Activated T-helper 1 cell treated with anti-CD3 and anti-CD28 coated beads, Interleukin-2, amount 50 U/mL, for 16 hours (primary cell): ENCODE measurements at places on chromosomes 11 and 22.

- no peak for DNase-seq
Observed at GRCh38 chr11:889687-890475, 20.7 kb downstream of the CHID1 start.

DNA sequence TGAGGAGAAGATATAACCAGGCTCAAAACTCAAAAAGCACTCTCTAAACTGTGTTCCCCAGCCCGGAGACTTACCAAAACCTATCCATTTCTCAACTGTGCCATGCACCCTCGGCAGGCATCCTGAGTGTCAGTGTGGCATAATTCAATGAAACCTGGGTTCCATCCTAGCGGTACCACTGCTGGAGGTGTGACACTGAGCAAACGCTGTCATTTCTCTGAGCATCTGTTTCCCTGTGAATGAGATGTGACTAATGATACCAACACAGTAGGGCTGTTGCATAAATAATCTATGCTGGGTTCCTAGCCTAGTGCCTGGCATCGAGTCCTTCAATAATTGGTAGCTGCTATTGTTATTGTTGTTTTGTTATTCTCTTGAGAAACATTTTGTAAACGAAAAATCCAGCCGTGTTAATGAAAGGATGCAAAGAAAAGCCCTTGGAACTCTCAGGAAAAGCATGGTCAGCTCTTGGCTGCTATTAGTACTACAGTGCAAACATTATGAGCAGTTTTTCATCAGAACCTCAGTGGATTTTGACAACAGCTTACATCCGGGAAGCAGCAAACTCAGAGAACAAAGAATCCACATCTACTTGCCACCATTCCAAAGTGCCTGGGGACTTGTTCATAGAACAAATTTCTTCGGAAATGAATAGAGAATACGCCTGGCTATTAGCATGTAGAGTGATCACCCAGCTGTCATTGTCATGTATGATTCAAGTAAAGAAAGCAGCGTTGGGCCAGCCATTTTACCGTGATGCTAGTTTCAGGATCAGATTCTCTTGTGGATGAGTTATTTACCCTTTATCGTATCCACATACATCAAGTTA, 53.7 kb downstream of the TECTA start:
- DNase-seq = no peak

GRCh38 chr11:35078470-35078735, 60.6 kb upstream of the CD44 start:
- DNase-seq = no peak

DNA sequence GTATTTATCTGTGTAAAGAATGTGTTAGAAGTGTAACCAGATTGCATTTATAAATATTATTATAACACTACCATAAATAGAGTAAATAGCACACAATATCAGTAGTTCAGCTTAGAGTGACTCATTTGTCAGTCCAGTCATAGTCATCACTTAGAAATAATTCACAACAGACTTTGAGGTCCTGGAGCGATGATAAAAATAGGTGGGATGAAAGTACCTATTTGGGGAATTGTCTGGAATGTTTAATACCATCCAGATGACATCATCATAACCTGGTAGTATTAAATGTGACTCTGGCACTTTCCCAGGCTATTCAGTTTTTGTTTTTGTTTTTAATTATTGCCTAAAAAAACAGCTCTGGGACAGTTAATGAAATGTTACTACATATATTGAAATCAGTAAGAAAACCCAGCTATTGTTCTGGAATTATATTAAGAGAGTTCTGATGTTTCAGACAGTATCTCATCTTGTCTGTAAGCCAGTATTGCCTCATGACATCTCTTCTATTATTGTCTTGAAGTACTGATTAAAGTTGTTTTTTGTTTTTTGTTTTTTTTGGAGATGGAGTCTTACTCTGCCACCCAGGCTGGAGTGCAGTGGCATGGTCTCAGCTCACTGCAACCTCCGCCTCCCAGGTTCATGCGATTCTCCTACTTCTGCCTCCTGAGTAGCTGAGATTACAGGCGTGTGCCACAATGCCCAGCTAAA, 74.8 kb downstream of the SIK2 start:
- no peak for DNase-seq

GRCh38 chr11:32891657-32892354, 805 bp upstream of the QSER1 start:
- no peak for DNase-seq

GRCh38 chr11:122808478-122808869, 29.8 kb upstream of the CRTAM start:
- no peak for DNase-seq

GRCh38 chr22:27094633-27095308, 437.4 kb downstream of the MIAT start:
- DNase-seq = no peak

- DNase-seq = no peak
Observed at GRCh38 chr11:125435461-125436238, 60.4 kb downstream of the FEZ1 start.

DNA sequence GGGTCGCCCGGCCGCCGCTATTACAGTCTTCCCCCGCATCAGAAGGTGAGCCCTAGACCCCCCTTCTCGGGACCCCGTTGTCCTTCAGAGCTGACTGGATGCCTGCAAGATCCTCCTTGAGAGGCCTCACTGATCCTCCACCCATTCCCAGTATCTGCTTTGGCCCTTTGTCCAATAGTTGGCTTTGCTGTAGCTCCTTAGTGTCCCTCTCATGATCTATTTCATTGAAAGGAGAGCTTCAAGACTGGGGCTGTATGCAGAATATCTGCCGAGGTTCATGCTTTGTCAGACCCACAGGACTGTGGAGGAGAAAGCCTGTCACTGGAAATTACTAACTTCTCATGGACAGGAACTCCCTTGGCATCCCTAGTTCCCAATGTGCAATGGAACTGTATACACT, 499 bp downstream of the DLAT start:
- no peak for DNase-seq

GRCh38 chr11:61890529-61891330, 615 bp downstream of the FADS3 start:
- DNase-seq = no peak

DNA sequence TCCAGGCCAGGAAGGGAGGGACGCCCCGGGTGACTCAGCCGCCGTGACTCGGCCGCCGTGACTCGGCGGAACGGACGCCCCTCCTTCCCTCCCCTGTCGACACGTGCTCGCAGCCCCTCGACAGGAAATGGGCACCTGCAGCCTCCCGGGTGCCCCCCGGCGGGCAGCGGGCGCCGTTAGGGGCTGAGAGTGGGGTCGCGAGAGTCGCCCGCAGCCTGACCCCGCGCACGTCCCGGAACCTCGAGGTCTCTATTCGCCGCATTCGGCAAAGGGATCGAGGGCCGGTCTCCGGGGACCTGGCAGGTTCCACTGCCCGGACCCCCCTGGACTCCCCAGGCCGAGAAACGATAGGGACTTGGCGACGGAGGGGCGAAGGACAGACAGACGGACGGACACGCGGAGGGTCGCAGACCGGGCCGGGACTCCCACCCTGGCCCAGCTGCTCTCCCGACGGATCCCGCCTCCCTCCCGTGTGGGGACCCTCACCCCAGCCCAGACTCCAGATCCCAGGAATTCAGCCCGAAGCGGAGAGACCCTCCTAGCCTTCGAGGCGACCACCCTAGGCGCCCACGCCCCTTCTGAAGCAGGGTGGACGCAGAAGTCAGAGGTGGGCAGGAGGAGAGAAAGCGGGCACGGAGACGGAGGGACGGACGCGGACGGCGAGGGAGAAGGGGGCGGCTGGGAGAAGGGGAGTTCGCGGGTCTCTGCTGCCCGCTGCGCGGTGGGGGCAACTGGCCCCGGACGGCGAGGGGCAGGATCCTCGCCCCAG, 648 bp downstream of the FOSL1 start:
- peak; percentile 64 for DNase-seq

GRCh38 chr11:88631497-88631896, 294.0 kb upstream of the CTSC start:
- DNase-seq = no peak

DNA sequence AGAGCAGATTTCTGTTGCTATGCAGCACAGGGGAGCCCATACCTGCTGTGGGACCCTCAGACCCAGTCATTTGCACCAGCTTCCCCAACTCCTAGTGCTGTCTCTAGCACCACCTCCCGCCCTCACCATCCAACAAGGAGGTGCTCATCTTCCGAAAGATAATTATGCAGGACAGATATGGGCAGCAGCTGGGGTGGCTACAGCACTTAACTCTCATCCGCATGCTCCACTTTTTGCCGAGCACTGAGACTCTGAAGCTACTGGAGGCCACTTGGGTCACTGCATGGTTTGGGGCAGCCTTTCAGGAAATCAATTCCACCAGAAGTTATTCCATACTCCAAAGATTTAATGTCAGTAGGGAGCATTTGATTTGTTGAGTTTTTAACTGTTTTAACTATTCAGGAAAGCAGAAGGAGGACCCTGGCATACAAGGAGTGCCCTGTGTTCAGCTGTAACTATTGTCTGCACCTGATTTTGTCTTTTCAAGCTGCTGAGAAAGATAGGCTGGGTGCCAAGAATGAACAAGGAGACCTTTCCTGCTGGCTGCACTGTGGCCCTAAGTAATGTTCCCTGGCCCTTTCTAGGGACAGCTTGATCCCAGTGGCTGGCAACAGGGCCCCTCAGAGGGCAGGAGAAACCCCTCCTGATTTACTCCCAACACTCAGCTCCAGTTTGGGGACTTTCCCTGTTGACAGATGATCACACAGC, 67.3 kb upstream of the CSNK2A3 start:
- no peak for DNase-seq

GRCh38 chr22:24459911-24460310, 32.5 kb downstream of the ADORA2A start:
- no peak for DNase-seq

DNA sequence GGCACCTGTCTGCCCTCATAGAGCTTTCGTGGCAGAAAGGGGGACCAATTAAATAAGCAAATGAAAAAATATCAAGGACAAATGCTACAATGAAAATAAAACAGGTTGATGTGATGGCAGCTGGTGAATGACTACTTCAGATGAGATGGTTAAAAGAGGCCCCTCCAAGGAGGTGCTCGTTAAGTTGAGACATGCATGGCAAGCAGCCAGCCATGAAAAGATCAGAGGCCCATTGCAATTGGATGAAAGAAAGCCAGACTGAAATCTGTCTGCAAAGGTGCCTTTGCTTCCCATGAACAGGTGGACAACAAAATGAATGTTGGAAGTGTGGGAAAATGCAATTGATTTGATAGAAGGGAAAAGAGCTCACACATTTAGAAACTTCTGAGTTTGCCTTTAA, 848 bp upstream of the TRPC6 start:
- no peak for DNase-seq

- no peak for DNase-seq
Observed at GRCh38 chr11:122162095-122162494, 46.1 kb upstream of the BLID start.

DNA sequence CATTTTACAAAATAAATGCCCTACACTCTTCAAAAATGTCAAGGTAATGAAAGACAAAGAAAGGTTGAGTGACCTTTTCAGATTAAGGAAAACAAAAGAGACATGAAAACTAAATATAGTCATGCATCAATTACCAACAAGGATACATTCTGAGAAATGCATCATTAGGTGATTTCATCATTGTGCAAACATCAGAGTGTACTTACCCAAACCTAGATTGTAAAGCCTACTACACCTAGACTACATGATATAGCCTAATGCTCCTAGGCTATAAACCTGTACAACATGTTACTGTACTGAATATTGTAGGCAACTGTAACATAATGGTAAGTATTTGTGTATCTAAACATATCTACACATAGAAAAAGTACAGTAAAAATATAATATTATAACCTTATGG, 26.7 kb downstream of the INTS4 start:
- no peak for DNase-seq

DNA sequence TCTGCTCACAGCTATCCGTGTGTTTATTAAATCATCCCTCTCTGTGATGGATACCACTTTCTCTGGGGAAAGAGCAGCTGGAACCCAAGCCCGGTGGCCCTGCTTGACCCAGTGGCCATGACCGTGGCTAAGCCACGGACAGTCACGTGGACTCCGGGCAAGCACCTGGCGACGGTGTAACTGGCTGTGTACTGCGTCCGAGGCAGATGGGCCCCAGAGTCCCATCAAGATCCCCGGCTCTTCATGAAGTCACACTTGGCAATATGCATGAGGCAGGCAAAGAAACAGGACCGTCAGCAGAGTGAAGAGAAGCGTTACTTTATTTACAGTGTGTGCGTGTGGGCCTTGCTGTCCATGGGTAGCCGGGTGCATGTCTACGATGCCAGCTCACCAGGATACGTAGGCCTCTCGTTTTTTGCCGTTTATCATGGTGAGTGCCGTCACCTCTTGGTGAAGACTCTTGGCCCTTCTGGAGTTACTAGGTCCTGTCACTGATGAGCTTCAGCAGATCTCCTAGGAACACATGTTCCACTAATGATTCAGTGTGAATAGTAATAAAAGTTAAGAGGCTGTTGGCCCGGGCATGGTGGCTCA, 366.3 kb downstream of the TBC1D22A start:
- no peak for DNase-seq

GRCh38 chr11:131301306-131301705, 69.1 kb upstream of the NTM start:
- no peak for DNase-seq

- no peak for DNase-seq
Observed at GRCh38 chr11:72222106-72222891, 2.3 kb upstream of the INPPL1 start.

GRCh38 chr11:87628026-87628580, 547.1 kb downstream of the RAB38 start:
- no peak for DNase-seq

GRCh38 chr11:78961937-78962701, 387.5 kb upstream of the NARS2 start:
- DNase-seq = no peak
